ENCODE measurements at places on chromosomes 2 and 18.

GRCh38 chr2:113105047-113105785 is 22.2 kb upstream of the IL1RN start:
- DNase-seq: no peak

- no peak for DNase-seq
These were observed 88.0 kb downstream of the C1D start for GRCh38 chr2:67974559-67975430.

DNA sequence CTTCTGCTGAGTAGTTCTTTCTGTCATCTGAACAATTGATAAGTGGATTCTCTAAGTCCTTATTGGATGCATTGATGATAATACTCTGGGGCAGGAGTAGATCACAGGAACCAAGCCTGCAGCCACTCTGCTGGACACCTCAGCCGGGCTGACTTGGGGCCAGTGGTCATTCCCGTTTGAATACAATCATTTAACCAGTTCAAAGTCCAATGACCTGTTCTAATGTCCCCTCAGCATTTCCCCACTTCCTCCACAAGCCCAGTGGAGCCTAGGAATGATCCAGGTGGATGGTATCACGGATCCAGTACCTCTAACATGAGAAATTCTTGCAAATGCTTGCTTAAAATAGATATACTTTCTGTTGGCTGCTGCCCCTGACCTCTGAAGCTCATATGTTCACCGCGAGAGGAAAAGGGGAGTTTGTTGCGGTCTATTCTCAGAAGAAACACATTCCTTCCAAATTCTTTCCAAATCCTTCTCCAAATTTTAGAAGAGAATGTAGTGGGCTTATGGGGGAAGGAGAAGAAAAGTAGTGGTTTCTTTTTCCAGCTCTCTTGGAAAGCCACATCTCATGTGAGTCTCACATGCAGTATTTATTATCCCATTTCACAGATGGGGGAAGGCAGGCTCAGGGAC is 170.9 kb downstream of the INHBB start:
- DNase-seq: no peak

GRCh38 chr2:151862700-151863099 is 34.5 kb upstream of the ARL5A start:
- no peak for DNase-seq

- DNase-seq: no peak
These were observed 225.4 kb downstream of the TXNL1 start for GRCh38 chr18:56412951-56413350.

GRCh38 chr2:75053484-75054112 is 95.2 kb downstream of the POLE4 start:
- no peak for DNase-seq

DNA sequence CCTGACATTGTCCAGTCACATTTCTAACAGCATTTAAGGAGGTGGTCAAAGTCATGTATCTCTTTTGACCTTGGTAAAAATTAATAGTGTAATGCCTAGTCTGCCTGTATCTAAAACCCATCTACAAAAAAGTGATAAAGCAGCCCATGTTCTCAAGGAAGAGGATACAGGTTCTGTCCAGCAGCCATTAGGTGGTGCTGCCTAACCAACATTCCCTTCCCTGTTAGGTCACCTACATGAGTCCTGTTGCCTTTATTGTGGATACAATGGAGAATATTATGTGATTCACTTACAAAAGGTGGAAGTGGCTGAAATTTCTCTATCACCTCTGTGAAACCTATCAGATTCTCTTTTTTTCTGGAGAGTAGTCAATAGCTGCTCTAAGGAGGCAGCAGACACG is 52.5 kb downstream of the AQP4 start:
- DNase-seq: no peak

GRCh38 chr2:224146356-224147160 is 107.5 kb upstream of the SERPINE2 start:
- DNase-seq: no peak

- no peak for DNase-seq
These were observed 158.3 kb downstream of the GLI2 start for GRCh38 chr2:120893811-120894584.

- no peak for DNase-seq
These were observed 21.4 kb upstream of the STON1 start for GRCh38 chr2:48508461-48509124.

GRCh38 chr2:238381341-238382115 is 45.2 kb upstream of the ASB1 start:
- no peak for DNase-seq

DNA sequence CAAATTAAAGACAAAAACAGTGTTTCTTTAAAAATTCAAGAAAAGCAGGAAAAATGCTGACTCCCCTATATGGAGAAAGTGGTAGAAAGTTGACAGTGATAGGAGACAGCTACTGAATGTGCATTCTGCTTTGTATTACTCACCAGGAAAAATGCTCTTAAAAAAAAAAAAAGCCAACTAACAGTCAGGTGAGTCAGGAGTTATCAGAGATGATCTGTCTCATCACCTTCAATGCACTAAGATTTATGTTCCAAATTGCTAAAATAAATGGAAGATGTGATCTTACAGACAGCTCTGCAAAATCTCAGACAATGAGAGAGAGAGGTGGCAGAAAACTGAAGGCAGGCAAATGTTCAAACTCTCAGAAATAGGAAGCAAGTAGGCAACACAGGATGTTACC is 47.6 kb upstream of the ZNF521 start:
- DNase-seq: no peak

DNA sequence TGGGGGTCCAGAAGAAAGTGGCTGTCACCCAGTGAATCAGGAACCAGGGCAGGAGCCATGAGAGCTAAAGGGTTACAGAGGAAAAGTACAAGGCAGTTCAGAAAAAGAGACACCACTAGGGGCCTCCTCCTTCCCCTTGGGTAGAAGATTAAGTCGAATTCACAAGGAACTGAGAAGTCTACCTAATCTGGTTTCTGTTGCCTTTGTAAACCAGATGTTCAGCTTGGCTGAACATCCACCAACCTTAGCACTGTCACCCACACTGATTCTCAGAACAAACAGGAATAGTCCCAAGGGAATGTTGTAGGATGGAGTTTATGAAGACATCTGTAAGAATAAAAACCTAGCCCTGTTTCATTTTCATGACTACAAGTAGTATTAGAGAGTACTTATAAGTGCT is 90.4 kb upstream of the NOSTRIN start:
- no peak for DNase-seq

- no peak for DNase-seq
These were observed 2.8 kb downstream of the ITGB1BP1 start for GRCh38 chr2:9420495-9420894.

DNA sequence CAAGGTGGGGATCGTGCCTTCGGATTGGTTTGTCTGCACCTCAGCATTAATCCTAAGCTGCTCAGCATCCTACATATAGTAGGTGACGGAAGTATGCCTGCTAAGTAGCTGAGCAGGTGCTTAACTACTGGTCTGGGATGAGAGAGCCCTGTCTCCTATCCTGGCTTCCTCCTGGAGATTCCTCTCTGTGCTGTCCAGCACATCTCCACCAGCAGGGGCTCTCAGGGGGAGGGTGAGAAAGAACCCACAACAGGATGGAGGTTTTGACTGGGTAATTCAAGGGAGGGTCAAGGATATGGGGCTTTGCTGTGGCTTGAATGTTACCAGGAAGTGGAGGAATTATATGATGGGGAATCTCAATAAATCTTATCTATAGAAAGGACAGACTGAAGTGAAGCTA is 45.4 kb upstream of the KIF5C start:
- DNase-seq: no peak

DNA sequence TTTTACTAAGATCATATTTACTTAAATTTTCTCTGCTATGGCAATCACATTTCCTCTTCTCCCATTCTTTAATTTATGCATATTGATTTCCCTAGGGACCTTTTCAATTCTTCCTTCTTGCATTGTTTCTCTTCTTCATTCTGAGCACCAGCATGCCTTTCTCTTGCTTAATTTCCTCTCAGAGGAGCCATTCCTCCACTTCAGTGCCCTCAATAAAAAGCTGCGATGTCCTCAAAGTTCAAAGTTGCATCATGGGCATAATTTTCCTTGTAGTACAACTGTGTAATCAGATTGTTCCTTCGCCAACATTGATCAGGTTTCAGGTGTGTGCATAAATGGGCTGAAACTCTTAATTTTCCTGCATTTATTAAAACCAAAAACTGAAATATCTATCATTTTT is 21.8 kb upstream of the CD226 start:
- no peak for DNase-seq

DNA sequence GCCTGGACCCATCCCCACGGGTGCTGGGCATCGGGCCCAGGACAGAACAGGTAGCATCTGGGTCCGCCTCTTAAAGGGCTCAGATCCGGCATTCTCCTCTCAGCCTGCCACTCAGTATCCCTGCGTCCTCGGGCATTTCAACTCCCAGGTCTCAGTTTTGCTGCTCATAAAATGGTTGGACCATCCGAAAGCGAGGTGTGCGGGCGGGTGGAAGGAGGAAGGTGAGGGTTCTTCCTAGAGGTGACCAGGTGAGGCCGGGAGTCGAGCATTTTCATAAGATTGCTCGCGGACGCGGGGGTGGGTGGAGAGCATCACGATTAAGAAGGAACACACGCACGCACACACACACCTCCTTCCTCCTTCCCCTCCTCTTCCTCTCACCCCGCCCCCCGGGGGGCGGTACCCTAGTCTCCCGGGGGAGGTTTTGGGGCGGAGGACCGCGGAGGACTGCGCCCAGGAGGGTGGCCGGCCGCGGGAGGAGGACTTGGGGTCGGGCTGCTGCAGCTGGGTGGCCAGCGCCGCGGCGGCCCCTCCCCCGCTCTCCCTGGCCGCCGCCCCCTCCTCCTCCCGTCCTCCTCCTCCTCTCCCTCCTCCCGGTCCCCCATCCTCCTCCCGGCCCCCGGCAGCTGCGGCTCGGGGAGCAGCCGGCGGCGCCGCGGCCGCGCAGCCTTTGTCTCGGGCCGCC is 97.9 kb upstream of the GPR45 start:
- DNase-seq: no peak

DNA sequence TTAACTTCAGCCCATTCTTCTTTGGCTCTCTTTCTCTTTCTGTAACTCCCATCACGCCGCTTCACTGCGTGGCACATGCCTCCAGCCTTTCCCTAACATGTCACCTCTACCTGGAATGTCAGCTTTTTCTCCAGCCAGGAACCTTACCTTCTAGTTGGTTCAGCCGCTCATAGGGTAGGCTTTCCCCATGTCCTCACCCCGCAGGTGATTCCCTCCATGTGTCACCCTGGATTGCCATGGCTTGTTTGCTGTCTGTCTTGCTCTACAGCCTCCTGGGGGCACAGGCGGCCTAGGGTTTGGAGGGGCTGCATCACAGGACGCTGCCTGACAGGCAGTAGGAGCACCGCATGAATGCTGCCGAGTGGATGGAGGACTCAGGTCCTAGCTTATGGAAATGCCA is 39.2 kb downstream of the ARHGEF4 start:
- no peak for DNase-seq

DNA sequence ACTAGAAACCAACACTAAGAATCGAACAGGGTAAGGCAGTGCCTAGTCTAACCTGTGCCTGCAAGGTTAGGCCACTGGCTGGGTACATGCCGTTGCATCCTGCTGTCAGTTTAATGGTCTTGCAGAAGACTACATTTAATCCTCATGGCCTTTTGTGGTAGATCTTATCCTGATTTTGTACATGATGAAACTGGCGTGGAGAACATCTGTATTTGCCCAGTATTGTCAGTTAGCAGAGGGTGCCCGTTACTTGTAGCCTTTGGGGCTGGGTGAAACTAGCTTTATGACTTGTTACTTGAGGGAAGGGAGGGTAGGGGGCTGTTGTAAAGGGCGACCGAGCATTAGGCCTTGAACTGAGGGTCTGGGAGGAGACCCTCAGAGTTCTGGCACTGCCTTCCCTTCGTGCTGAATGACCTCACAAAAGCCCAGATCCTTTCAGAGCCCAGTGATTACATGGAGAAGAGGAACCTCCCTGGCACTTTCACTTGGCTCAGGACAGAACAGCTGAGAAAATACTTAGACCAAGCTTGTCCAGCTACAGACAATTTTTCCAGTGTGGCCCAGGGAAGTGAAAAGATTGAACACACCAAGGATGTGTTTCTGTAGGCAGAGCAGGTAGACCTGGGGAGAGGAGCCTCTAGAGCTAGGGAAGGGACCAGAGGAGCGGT is 19.5 kb downstream of the SLC20A1 start:
- no peak for DNase-seq

DNA sequence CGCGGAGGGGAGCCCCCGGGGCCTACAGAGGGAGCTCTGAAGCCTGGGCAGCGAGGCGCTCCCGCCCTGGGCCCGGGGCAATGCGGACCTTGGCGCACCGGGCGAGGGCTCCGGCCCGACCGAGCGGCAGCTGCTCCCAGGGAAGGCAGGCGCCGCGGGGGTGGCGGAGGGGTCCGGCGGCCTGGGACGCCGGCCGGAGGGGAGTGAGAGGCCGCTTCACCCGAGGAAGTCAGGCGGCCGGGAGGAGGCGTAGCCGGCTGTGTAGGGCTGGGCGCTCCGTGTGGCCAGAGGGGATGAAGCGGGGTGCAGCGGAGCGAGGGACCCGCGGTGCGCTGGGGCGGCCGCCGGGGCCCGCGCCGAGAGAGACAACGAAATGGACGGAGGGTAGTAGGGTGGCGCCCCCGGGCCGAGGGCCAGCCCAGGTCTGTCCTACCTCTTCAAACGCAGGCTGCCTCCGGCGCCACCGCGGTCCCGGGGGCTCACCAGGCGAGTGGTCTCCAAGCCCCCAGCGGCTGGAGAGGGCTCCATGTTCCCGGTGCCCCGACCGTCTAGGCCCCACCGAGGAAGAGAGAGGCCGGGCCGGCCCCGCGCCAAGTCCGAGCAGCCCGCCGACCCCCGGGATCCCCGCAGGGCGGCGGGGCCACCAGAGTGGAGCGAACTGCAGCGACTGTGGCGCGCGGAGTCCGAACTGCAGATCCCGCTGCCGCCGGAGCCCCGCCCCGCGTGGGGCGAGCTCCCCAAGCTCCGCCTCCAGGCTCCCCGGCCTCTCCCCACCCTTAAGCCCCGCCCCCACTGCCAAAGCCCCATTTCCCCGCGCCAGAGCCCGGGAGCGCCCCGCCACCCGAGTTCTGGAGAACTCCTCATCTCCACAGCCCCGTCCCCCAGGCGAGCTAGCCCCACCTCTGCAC is at the start of gene SLC30A3:
Gene SLC30A3 (minus strand): TSS at position 669 of the 908 bp plus-strand sequence. CDS start 141 bp downstream, at position 528.
- peak; percentile 53 for DNase-seq

DNA sequence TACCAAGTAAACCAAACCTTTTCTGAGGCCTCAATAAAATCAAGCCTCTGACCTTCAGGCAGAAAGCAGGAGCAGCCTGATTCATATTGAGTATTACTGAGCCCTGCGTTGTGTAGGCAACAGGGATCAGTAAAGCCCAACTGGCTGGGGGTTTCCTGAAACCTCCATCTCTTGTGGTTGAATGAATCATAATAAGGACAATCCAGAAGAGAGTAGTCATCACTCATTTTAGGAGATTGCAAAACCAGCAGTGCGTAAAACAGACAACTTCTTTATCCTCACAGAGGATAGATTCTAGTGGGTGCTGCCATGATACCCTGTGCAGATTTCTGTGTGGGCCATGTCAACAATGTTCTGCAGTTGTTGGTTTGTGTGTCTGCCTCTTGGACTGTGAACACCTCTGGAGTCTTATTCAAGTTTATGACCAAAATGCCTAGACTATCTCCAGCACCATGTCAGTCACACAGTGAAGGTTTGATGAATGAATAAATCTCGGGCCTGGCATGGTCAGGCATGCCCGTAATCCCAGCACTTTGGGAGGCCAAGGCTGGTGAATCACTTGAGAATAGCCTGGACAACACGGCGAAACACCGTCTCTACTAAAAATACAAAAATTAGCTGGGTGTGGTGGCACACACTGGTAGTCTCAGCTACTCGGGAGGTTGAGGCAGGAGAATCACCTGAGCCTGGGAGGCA is 51.8 kb upstream of the RAB27B start:
- no peak for DNase-seq

Data from activated CD4-positive, CD25-positive, alpha-beta regulatory T cell treated with anti-CD3 and anti-CD28 coated beads, Interleukin-2, amount 50 U/mL, for 72 hours (primary cell).